Activated B cell treated with CpG ODN at 0.5 μM for 24 hours (primary cell): ENCODE measurements at places on chromosomes 2 and 18.

DNA sequence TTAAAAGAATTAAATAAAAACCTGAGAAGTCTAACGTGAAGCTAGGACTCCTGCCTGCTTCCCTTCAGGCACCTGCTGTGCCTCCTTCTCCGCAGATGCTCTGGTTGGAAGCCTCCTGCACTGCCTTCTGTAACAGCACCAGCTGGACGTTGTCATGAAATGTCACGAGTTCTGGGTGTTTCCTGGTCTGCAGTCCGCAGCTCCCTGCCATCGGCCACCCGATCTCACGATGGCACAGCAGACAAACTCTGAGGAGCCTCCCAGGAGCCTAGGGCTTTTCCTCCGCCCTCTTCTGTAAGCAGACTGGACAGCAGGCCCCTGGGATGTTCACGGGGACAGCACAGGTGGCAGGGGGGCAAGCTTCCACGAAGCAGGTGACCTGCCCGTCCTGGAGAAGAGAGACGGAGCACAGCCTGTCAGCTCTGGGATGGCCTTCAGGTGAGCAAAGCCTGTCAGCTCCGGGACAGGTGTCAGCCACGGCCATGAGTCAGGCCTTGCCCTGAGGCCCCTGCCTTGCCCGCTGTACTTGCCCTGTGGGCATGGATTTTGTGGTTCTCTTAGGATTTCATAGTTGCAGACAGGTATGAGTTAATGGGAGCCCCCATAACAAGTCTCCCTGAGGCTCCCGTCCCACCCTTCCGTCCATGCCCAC is 110.3 kb downstream of the PXDN start:
- DNase-seq = no peak

DNA sequence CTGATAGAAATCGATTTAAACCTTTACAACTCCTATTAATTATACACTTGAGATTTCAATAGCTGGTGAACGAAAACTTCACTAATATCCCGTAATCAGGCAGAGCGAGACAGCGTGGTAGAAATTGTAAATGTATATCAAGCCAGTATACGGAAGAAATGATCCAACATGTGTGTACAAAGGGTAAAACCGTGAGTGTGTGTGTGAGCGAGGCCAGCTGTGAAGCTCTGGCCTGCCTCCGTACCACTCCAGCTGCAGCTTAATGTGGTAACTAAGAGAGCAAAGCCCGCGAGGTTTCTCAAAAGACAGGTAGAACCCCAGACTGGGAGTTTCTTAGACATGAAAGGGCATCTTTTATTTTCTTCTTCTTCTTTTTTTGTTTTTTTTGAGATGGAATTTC is 52.3 kb upstream of the ZNF516 start:
- DNase-seq = no peak

- no peak for DNase-seq
These were observed 93.8 kb upstream of the MBOAT2 start for GRCh38 chr2:9097239-9097638.

GRCh38 chr2:138794724-138795123 is 14.5 kb upstream of the NXPH2 start:
- no peak for DNase-seq

GRCh38 chr18:473802-474201 is 26.7 kb downstream of the COLEC12 start:
- DNase-seq = no peak

GRCh38 chr18:23352042-23352441 is 101.0 kb upstream of the RIOK3 start:
- DNase-seq = no peak

GRCh38 chr2:129768036-129768386 is 211.5 kb upstream of the RAB6C start:
- DNase-seq = no peak

DNA sequence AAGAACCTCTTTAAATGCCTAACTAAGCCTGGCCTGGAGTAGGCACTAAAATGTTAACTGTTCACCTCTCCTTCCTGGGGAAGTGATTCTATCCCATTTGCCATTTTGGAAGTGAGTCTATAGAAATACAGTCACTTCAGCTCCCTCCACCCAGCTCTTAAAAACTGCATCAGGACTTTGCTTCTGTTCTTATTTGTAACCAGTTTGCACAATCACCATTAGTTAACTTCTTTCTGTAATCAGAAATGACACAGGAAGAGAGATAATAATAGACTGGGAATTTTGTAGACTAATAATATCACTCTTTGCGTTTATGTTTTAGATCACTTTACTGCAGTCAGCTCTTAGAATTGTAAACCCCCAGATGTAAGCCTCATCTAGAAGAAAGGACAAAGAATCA is 16.0 kb upstream of the MARCO start:
- DNase-seq = no peak

DNA sequence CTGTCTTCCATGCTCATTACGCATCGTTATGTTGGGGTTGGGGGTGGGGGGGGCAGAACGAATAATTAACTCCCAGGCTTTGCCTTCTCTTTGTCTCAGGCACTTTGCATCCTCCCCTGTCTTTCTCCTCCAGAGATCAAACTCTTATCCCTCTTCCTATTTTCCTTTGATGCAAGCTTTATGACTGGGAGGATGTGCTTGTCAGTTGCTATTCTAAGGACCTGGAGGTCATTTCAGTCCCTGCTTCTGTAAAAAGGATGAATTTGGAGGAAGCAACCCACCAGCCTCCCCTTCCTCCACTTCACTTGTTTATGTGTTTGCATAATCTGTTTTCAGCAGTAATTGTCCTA is 87.5 kb downstream of the ZCCHC2 start:
- no peak for DNase-seq

- no peak for DNase-seq
These were observed 280.5 kb downstream of the NRXN1 start for GRCh38 chr2:50751311-50752031.

GRCh38 chr18:13412901-13413300 is 194.3 kb downstream of the LDLRAD4 start:
- DNase-seq = no peak

- DNase-seq = no peak
These were observed 185.6 kb upstream of the PXDN start for GRCh38 chr2:1929962-1930361.

DNA sequence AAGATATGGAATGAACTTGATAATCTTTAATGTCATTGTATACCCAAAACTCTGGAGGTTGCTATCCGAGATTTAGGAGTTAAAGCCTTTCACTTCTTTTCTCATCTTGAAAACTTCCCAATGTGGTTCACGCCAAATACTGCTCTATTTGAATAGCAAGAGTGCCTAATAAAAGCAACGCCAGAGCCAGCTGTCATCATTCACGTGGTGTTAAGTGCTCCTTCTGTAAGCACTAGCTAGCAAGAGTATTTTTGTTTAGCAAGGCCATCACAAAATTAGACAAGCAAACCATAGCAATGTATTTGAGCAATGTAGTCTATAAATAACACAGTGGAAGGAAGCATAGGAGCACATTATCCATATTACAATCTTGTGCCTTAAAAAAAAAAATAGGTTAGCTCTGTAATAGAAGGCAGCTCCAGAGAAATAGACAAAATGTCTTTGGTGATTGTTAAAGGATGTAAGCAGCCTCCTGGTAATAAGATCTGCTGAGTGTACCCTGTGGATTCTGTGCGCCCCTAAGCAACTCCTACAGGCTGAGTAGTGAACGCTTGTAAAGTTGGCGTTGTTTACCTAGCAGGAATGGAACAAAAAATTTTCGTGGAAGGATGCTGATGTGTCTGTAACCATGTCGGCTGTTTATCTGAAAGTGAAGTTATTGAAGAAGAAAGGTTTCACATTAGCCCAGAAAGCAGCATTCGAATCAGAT is 518.0 kb downstream of the CNTNAP5 start:
- no peak for DNase-seq

DNA sequence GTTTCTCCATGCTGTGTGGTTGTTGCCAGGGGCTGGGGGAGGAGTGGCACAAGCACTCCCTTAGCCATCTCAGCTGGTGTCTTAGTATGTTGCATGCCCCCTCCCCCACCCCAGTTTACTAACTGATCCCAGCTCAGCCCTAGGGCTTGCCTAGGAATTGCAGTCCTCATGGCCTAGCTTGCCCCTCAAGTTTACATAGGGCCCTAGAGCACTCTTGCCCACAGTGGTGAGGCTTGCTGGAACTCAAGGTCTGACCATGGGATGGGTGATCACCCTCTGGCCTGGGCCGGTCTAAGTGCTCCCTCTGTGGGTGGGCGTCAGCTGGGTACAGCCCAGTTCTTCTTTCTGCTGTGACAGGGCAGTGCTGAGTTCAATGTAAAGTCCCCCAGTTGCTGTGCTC is 156.1 kb upstream of the PIEZO2 start:
- DNase-seq = no peak

- DNase-seq = peak; percentile 52
These were observed 25.8 kb downstream of the BIN1 start for GRCh38 chr2:127080938-127081755.

GRCh38 chr2:120894966-120895365 is 159.3 kb downstream of the GLI2 start:
- no peak for DNase-seq

DNA sequence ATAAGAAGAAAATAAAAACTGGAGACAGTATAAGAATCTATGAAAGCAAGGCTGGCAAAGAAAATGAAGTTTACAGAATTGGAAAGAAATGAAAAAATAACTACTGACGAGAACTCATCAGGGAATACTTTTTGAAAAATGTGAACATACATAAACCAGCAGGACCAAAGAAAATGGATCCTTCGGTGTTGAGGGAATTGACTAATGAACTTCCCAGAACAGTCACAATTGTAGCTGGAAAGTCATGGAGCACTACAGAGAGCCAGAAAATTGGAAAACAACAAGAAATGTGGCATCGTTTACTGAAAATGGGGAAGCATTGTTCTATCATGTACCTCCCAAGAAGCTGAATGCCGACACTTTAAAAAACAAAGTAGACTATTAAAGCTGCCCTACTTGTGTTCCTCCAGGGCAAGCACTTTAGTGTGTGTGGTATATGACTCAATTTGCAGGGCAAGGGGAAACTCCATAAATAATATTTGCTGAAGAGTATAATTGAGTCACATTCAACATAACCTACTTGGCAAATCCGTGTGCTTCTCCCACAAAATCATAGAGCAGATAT is 1221.6 kb upstream of the NRXN1 start:
- no peak for DNase-seq

DNA sequence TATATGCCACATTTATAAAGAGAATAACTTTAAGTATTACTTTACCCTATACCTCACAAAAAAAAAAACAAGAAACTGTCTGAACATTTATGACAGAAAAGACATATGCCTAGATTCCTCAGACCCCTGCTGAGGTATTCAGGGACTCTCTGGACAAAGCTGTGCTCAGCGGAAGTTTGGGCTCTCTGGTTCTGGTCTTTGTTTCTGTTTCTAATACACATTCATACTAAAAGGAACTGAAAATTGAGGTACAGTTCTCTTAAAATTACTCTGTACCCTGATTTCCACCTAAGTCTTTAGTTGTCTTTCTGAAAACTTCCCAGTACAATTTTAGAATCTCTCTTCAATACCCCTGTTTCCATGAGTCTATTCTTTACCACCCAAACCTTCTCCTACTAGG is 160.3 kb downstream of the IKZF2 start:
- DNase-seq = no peak

GRCh38 chr2:154481336-154481735 is 217.2 kb upstream of the KCNJ3 start:
- DNase-seq = no peak

DNA sequence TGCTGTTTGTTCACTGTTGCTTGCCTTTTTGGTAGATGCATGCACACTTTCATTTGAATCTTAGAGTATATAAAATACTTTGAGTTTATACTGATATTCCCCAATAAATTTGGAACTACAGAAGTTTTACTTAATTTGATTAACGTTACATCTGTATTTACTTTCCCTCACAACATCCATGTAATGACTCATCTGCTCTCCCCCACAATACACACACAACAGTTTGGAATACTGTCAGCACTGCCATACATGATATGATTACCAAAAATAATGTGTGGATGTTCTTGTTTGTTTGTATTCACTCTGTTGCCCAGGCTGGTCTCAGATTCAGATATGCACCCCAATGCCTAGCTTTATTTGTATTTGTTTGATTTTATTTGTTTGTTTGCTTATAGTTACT is 144.2 kb downstream of the WDR7 start:
- DNase-seq = no peak

- DNase-seq = no peak
These were observed 10.1 kb downstream of the IL37 start for GRCh38 chr2:112920923-112921532.

DNA sequence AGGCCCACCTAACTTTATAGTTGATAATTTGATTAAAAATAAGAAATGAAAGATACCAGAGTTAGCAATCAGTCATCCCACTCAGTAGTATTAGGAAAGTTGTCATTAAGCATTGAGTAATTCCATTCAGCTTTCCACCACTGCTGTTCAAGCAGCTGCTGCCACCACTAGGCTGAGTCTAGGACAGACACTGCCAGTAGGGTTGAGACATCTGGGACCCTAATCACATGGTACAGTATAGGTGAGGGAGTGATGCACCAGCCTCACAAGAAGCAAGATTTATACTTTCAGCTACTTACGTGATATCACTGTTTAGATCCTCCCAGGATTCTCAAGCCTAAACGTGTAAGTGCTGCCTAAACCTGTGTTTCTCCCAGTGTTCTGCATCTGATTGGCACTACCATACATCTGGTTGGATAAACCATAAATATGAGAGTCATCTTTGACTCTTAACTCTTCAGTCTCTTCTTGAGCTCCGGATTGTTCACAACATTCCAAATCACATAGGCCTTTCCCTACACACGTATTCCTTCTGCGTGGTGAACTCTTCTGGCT is 3.2 kb downstream of the UBXN4 start:
- DNase-seq = no peak

GRCh38 chr2:79938648-79939047 is 365.9 kb downstream of the LRRTM1 start:
- DNase-seq = no peak

- no peak for DNase-seq
These were observed 79.7 kb downstream of the COLEC12 start for GRCh38 chr18:420661-421246.

- DNase-seq = no peak
These were observed 37.3 kb upstream of the GRP start for GRCh38 chr18:59182673-59183072.

- DNase-seq = no peak
These were observed 5.6 kb downstream of the TXNL4A start for GRCh38 chr18:79982736-79983135.

DNA sequence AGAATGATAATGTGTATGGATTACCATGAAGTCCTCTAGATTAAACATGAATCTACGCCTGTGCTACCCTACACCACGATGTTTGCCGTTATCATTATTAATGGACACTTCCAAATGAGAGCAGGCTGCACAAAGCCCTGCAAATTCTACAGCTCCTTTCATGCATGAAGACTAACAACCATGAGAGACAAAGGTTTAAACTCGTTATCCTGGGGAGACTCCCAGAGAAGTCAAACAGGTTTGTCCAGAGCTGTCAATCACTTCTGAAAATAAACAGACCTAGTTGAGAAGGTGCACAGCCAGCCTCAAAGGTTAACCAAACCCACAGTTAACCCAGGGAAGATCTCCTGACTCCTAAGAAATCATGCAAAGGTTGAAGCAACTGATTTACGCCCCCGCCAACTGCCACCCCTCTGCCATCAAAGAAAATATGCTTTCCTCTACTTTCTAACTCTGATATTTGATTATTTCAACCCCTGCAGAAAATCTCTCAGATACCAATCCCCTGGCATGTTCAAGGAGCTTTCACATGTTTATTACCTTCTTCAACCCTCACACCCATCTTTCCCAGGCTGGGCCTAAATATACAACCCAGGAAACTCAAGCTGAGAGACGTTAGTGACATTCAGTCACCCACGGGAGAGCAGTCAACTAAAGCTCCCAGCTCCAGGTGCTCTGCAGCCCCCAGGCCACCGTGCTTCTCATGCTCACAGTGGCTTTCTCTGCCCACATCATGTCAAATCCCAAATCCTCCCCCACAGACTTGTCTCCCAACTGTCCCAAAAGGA is 35.9 kb downstream of the MYO5B start:
- DNase-seq = no peak

- DNase-seq = no peak
These were observed 25.0 kb downstream of the METTL21A start for GRCh38 chr2:207600231-207600630.
